Osteocyte (in vitro differentiated cells): ENCODE measurements at places on chromosomes 1 and 21. TPM values are rescaled to one million over a fixed set of nuclear protein-coding genes. Genes with fewer than 3 reads are reported as not detected.

The FAM72D gene
- 0.73 and 1.0 TPM in 2 replicates for total RNA-seq

The OR10J1 gene
- not detected in 2 replicates for total RNA-seq

The VAMP4 gene
- 11.4 and 14.5 TPM in 2 replicates for total RNA-seq

The TMPRSS3 gene
- total RNA-seq = not detected in 2 replicates

The ANGPTL1 gene
- 0.43 and 0.57 TPM in 2 replicates for total RNA-seq

The ITGB2 gene
- 0.62 and 1.1 TPM in 2 replicates for total RNA-seq

The KRTAP21-3 gene
- total RNA-seq = not detected in 2 replicates

The CYYR1 gene
- 4.7 and 6.5 TPM in 2 replicates for total RNA-seq

The OR10Z1 gene
- total RNA-seq = not detected in 2 replicates

The TIE1 gene
- total RNA-seq = not detected in 2 replicates

GRCh38 chr1:10670190-10670589 lies 126.3 kb downstream of the CASZ1 start:
- DNase-seq = no peak

DNA sequence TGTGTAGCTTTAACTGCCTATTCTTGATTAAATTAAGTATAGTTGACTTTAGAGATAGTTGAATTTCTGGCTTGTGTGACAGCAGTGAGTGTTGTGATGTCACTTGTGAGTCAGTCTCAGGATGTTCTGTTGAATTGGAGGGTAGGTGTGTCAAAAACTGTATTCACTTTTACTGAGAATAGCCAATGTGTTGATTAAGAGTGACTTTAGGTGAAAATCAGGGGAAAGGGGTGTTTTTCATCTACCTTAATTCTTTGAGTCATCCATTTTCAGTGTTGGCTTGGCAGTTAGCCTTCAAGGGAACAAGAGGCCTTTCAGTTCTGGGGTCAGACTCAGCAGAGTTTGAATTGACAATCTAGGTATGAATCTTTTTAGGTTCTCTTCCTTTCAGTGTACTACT lies 75.9 kb downstream of the CDC14A start:
- DNase-seq = no peak

- DNase-seq = no peak
Observed at GRCh38 chr1:184483101-184483683, 96.4 kb downstream of the C1orf21 start.

GRCh38 chr21:45415188-45415942 lies 10.4 kb downstream of the COL18A1 start:
- DNase-seq = no peak

- DNase-seq = no peak
Observed at GRCh38 chr1:52531249-52531872, 21.5 kb downstream of the TUT4 start.

- DNase-seq = no peak
Observed at GRCh38 chr1:20725189-20726117, 7.0 kb downstream of the SH2D5 start.

- DNase-seq = no peak
Observed at GRCh38 chr1:98256700-98257099, 335.9 kb upstream of the DPYD start.

GRCh38 chr1:166701603-166702100 lies 137.6 kb upstream of the POGK start:
- DNase-seq = no peak
